ENCODE measurements at places on chromosomes 12 and 14. TPM values are rescaled to one million over a fixed set of nuclear protein-coding genes. Genes with fewer than 3 reads are reported as not detected.

Gene GPRC5D
- not detected for total RNA-seq

Gene AQP6
- total RNA-seq, result 0.71 TPM

Gene PLEKHG7
- not detected for total RNA-seq

Gene TMTC1
- 71.8 TPM for total RNA-seq

Gene SYNDIG1L
- 1.7 TPM for total RNA-seq

Gene GPD1
- total RNA-seq, result 0.55 TPM

Gene C14orf119
- 38.9 TPM for total RNA-seq

Gene ZC2HC1C
- 4.6 TPM for total RNA-seq

Gene TNS2
- 117 TPM for total RNA-seq

Gene ETNK1
- 25.7 TPM for total RNA-seq

Gene SOX5
- 16.3 TPM for total RNA-seq

Gene HHIPL1
- 10.8 TPM for total RNA-seq

Gene SERPINA3
- 80.9 TPM for total RNA-seq

Gene ZNF385A
- total RNA-seq, result 8.4 TPM

Gene C12orf50
- total RNA-seq, result not detected

Gene PRB2
- total RNA-seq, result not detected

Gene FERMT2
- 317 TPM for total RNA-seq

Gene TRHDE
- 6.1 TPM for total RNA-seq

Gene MGP
- total RNA-seq, result 1,489 TPM

Gene MUCL1
- total RNA-seq, result not detected

Gene SIX6
- not detected for total RNA-seq

Gene OTOGL
- total RNA-seq, result 0.81 TPM

Gene PFKM
- total RNA-seq, result 66.7 TPM

Gene KRT80
- not detected for total RNA-seq

Gene IL26
- not detected for total RNA-seq

Gene CLEC4E
- total RNA-seq, result 5.4 TPM

Gene ACOT4
- 0.33 TPM for total RNA-seq

Gene SLC4A8
- total RNA-seq, result 0.16 TPM

Gene NFATC4
- 29.6 TPM for total RNA-seq

Gene COL2A1
- not detected for total RNA-seq

Gene RTN1
- 6.9 TPM for total RNA-seq

Data from sigmoid colon (tissue), 7 donors.